ENCODE measurements at places on chromosomes 1 and 21. TPM values are rescaled to one million over a fixed set of nuclear protein-coding genes. Genes with fewer than 3 reads are reported as not detected.

The PRAMEF27 gene
- not detected for total RNA-seq

The UBL4B gene
- total RNA-seq = not detected

The PRR9 gene
- 1.0 TPM for total RNA-seq

The SPRR2A gene
- not detected for total RNA-seq

The PPIAL4G gene
- total RNA-seq = not detected

The TDRD10 gene
- not detected for total RNA-seq

The ITLN2 gene
- total RNA-seq = not detected

The PLA2G2C gene
- not detected for total RNA-seq

The NKAIN1 gene
- total RNA-seq = 0.43 TPM

The HSD3B1 gene
- not detected for total RNA-seq

The TPTE gene
- total RNA-seq = not detected

The SHISA4 gene
- total RNA-seq = 13.6 TPM

DNA sequence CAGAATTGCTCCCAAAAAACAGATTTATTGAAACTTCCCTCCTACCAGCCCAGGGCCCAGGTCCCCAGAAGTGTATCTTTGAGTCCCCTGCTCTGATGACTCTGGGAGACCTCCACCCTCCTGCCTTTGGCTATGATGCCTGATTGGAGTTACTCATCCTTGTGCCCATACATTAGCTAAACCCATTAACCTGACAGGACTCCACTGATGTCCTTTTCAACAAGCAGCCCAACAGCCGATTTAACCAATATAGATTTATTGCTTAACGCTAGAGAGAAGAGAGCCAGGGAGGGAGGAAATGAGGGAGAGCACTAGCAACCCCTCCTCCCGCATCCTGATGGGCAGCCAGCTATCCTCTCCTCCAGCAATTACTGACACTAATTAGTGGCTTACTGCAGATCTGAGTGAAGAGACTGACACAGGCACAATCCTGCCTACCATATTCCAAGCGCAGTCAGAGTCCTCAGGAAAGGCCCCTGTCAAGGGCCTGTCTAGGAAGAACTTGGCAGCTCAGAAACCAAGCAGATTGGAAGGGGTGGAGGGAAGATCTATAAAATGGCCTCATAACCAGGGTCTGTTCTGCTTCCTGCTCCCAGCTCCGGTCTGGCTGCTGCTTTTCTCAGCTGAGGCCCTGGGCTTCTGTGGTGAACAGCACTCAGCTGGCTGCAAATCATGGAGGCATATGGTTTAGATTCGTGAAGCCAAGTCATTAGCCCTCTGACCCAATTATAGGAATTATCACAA lies 484.5 kb upstream of the DAB1 start:
- no peak for DNase-seq

- DNase-seq = no peak
Observed at GRCh38 chr1:89310505-89310904, 37.8 kb upstream of the GBP5 start.

- peak; percentile 28 for DNase-seq
Observed at GRCh38 chr1:204975568-204976235, 67.3 kb upstream of the CNTN2 start.

DNA sequence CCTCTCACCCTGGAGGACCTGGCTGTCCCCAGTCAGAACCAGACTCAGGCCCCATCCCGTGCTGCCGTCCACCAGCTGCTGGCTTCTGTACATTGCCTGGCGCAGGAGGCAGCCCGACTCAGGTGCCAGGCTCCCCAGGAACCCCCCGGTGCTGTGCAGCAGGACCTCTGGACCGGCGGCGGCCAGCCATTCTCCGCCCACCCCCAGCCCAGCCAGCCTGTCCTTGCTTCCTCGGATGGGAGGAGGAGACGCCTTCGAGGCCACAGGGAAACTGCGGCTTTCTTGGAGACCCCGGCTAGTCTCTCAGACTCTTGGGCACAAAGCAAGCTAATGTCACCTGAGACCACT lies 4.4 kb downstream of the C1orf167 start:
- DNase-seq = no peak

DNA sequence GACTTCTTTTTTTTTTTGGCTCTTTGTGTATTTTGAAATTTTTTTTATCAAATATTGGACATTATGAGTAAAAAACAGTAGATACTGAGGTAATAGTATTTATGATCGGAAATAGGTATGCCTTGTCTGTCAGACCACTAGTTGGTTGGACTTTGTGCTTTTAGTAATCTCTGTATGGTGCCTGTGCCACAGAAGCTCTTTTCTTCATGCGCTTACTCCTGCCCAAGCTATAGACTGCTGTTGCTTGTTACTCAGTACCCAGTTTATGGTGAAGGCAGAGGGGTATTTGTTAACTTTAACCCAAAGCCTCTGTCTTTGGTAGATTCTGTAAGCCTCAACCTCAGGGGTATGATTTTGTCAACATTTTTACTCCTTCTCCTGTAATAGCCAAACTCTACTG lies 8.6 kb downstream of the SLC30A7 start:
- DNase-seq = no peak

GRCh38 chr1:69163779-69164178 lies 403.9 kb upstream of the LRRC7 start:
- DNase-seq = no peak

DNA sequence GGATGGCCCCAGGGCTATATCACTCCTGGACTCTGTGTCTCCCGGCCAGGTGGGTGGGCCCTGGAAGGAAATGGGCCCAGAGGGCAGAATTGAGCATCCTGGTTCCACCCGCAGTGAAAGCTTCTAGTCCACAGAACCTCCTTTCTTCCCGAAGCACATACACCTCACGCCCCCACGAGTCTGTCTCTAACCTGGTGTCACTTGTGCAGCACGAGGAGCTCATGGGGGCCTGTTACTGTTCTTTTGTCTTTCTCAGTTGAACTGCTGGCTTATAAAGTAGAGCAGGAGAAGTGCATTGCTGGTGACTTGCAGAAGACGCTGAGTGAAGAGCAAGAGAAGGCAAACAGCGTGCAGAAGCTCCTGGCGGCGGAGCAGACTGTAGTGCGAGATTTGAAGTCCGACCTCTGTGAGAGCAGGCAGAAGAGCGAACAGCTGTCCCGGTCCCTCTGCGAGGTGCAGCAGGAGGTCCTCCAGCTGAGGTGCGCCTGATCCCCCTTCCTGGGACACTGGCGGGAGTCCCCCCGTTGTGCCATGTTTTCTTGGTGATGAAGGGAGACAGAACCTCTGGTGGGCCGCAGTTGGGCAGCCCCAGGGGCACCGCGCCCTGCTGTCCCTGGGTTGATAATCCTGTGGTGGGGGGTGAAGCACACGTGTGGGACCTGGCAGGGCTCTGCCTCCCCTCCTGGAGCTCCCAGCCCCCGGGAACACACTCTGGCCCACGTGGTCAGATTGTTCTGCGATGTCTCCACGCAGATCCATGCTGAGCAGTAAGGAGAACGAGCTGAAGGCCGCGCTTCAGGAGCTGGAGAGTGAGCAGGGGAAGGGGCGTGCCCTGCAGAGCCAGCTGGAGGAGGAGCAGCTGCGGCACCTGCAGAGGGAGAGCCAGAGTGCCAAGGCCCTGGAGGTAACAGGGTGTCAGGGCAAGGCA lies 28.7 kb upstream of the DIP2A start:
- no peak for DNase-seq

- DNase-seq = peak; percentile 80
Observed at GRCh38 chr1:153633161-153633753, 609 bp upstream of the CHTOP start.

DNA sequence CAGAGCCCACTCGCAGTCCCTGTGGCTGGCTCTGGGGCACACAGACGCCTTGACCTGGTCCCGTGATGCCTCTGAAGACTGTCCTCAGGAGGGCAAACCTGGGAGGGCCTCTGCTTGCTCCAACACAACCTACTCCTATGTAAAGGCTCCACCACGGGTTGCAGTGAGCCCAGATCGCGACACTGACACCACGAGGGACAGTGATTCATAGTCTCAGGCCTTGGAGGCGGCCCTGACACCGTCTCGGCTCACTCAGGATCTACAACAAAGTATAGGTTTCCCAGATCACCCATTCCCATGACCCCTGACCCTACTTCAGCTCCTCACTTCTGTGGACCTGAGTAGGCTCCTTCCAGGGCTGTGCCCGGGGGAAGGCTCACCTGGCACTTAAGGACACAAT lies 28.0 kb downstream of the NOL9 start:
- DNase-seq = no peak

DNA sequence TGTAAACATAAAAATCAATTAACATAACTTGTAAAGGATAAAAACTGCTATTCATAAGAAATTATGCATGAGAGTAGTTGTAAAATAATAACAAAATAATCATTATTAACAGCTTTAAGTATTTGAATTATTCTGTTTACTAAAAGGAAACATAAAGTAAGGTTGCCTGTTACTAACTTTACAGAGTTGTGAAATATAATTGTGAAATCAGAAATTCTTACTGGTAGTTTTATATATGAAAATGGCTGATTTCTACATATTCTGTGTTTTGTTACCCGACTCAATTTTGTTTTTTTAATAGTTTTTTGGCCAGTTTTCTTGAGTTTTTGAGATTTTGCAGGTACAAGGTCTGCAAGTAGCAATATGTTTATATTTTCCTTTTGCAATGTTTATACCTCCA lies 27.8 kb downstream of the FNBP1L start:
- DNase-seq = no peak

- peak; percentile 68 for DNase-seq
Observed at GRCh38 chr1:39098546-39099250, 72.5 kb downstream of the NDUFS5 start.

- DNase-seq = no peak
Observed at GRCh38 chr1:167790117-167790516, 68.3 kb downstream of the MPZL1 start.

- DNase-seq = peak; percentile 11
Observed at GRCh38 chr1:117368116-117369108, 1.2 kb downstream of the MAN1A2 start.

DNA sequence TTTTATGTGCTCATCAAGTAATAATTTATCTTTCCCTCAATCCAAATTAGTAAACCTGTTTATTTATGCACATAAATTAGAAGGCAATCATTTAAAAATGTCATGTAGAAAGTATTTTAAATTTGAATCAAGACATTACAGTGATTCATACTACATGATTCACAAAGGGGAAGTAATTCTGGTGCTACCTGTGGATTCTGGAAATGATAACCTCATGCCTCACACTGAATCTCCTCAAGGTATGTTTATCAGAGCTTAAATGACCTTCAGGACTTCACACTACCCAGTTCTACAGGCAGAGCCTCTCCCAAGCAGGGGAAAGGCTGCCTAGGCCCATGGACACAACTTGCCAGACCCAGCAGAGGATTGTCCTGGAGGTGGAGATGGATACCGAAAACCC lies 25.2 kb upstream of the TDRD10 start:
- DNase-seq = no peak

DNA sequence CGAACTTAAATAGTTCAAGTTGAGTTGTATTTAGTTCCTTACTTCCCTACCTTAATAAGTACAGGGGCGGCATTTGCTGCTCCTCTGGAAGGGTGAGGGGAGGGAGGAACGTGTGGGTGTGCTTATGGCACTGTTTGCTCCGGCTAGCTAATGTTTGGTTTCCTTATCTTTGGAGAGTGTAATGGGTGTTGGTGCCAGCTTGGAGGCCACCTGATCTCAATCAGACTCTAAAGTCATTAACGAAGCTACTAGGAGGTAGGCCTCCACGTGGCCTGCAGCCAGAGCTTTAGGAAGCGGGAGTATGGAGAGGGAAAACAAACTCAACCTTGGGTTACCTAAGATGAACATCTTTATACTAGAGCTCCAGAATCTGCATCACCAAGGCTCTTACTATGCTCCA lies 43.0 kb upstream of the RAP1A start:
- DNase-seq = no peak

GRCh38 chr21:28523367-28523766 lies 469.3 kb downstream of the LTN1 start:
- DNase-seq = no peak

- peak; percentile 86 for DNase-seq
Observed at GRCh38 chr1:37808369-37809319, 636 bp upstream of the YRDC start.

GRCh38 chr21:33661146-33661545 lies 18.8 kb downstream of the ITSN1 start:
- DNase-seq = no peak

DNA sequence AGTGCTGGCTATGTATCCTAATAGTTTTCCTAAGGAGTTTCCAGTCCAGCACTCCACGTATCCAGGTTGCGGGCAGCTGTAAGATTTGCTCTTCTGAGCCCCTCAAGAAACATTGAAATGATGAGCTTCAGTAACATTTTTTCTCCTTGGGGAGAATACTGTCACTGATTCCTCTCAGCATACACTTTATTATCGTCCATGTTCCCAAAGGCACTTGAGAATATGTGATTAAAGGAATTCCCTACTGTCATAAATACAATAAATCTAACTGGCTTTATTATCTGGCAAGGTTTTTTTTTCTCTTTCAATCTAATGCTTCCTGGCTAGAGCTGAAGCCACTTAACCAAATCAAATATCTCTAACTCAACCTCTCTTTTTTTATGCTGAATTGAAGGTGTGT lies 359.2 kb upstream of the PKN2 start:
- DNase-seq = no peak

- DNase-seq = no peak
Observed at GRCh38 chr1:96632045-96632664, 89.4 kb upstream of the PTBP2 start.

GRCh38 chr1:33842348-33842747 lies 21.5 kb upstream of the HMGB4 start:
- DNase-seq = no peak

- DNase-seq = no peak
Observed at GRCh38 chr1:20368866-20369470, 78.3 kb downstream of the VWA5B1 start.

DNA sequence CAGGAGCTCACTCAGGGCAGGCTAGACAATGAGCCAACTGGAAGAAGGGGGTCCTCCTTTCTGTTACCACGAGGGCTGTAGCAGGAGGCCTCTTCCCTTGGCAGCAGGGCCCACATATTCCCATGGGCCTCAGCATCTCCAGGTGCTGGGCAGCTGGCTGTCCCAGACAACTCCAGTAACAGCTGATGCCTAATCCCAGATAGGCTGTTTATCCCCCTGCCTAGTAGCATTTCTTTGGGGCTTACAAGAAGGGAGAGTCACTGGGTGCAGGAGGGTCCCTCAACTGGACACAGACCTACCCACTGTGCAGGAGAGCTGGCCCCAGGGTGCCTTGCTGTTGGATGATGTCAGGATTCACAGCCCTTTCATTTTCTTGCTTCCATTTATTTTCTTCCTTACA lies 278.2 kb downstream of the DSCAM start:
- no peak for DNase-seq

DNA sequence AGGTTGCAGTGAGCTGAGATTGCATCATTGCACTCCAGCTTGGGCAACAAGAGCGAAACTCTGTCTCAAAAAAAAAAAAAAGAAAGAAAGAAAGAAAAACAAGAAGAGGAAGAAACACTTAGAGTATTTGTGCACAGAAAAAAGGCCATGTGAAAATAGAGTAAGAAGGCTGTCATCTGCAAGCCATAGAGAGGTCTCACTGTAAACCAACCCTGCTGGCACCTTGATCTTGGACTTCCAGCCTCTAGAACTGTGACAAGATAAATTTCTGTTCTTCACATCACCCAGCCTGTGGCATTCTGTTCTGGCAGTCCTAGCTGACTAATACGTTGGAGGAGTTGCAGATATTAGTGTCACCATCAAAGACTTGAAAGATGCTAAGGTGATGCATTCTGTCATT lies 12.1 kb upstream of the ZDHHC18 start:
- DNase-seq = no peak

GRCh38 chr1:58885998-58886397 lies 102.2 kb upstream of the JUN start:
- DNase-seq = no peak

- DNase-seq = no peak
Observed at GRCh38 chr1:208273386-208274017, 29.3 kb upstream of the PLXNA2 start.

GRCh38 chr1:50232336-50232735 lies 123.6 kb downstream of the ELAVL4 start:
- no peak for DNase-seq
